Hematopoietic multipotent progenitor cell (in vitro differentiated cells): ENCODE measurements at places on chromosomes 16 and 17. TPM values are rescaled to one million over a fixed set of nuclear protein-coding genes. Genes with fewer than 3 reads are reported as not detected.

The KRT39 gene
- under 0.01 TPM for total RNA-seq

- no peak for DNase-seq
These were observed 90.9 kb downstream of the SDK2 start for GRCh38 chr17:73553311-73553710.

- no peak for DNase-seq
These were observed 6.8 kb downstream of the FHOD1 start for GRCh38 chr16:67240506-67240905.

DNA sequence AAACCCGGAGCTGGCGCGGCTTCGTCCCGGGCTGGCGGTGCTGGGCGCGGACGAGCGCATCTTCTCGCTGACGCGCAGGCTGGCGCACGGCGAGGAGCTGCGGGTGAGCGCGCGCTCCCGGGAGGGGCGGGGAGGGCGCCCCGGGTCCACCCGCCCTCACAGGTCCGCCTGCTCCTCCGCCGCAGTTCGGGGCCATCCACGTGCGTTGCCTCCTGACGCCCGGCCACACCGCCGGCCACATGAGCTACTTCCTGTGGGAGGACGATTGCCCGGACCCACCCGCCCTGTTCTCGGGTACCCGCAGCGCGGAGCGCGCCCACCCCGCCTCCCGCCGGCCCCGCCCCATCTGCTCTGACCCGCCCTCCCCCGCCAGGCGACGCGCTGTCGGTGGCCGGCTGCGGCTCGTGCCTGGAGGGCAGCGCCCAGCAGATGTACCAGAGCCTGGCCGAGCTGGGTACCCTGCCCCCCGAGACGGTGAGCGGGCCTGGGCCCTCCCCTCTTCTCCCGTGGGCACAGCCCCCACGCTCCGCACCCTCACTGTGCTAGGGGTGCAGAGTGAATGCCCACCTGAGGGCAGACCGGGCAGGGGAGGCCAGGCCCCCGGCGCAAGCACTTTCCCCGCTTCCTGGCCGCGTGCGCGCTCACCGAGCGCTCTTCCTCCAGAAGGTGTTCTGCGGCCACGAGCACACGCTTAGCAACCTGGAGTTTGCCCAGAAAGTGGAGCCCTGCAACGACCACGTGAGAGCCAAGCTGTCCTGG, 1.4 kb downstream of the HAGHL start:
- no peak for DNase-seq

DNA sequence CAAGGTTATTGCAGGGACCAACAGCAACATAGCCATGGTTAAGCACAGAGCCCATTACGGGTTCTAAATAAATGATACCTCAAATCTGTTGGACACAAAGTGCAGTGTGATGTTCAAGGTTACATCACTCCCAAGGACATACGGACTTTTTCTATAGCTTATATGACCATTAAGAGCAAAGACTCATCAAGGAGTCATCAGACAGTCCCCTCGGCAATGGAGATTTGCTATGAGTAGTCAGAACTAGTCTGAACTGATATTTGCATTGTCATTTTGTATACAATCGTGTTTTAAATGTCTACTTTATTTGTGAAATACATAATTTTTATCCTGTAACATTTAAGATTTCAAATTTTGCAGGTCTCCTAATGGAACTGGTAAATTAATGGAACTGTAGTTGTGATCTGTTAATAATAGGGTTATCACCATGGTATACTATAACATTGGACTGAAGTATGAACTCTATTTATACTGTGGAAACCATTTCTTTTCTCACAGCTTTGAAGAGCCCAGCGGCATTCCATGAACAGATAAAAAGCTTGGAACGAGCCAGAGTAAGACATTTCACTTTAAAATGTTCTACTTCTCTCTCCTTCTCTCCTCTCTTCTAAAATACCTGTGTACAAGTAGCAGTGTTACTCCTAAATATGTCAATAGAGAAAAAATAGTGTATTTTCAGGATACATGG, 140.9 kb downstream of the MRTFB start:
- no peak for DNase-seq

The EVI2B gene
- 20.7 TPM for total RNA-seq

DNA sequence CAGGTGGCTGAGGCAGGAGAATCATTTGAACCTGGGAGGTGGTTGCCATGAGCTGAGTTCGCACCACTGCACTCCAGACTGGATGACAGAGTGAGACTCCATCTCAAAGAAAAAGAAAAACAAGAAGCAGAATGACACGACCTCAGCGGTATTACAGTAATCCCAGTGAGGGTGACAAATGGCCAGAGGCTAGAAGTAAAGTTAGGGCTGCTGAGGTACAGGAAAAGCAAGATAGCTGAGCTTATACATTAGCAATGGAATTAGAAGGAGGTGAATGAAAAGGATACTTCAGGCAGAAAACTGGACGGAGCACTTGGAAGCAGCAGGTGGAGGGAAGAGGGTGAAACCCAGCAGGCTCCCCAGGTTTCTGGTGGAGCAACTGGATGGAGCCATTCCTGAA, 26.1 kb upstream of the AMZ2 start:
- no peak for DNase-seq

- no peak for DNase-seq
These were observed 2.2 kb upstream of the PDPK1 start for GRCh38 chr16:2535625-2536013.

The NPIPA2 gene
- total RNA-seq, result not detected

The VAMP2 gene
- 18.6 TPM for total RNA-seq

The TBC1D26 gene
- total RNA-seq, result not detected

GRCh38 chr17:69539274-69539673, 124.8 kb downstream of the MAP2K6 start:
- no peak for DNase-seq

DNA sequence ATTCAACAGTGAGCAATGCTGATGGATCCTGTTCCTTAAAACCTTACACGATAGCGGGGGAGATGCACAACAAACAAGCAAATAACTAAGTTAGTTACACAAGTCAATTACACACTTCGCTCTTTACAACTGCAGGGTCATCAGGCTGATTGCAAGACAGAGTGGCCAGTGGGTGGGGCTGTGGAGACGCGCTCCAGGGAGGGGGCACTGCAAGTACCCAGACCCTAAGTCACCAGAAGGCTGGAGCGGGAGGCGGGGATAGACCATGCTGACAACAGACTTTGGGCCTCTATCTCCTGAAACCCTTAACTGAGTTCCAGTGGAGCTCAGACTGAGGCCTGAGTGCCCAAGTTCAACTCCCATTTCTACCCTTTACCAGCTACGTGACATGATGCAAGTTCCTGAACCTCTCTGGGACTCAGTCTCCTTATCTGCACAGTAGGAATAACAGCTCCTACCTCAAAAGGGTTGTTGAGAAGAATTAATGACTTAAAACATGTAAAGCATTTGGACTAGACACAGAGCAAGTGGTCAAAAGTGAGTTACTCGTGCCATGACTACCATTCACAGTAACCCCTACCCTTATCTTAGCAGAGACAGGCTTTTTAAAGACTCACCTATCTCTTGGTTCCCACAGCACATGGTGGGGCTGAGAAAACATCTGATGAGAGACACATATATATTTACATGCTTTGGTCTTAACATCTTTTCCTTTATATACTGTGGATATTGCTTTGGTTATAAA, 10.4 kb downstream of the CPPED1 start:
- no peak for DNase-seq

DNA sequence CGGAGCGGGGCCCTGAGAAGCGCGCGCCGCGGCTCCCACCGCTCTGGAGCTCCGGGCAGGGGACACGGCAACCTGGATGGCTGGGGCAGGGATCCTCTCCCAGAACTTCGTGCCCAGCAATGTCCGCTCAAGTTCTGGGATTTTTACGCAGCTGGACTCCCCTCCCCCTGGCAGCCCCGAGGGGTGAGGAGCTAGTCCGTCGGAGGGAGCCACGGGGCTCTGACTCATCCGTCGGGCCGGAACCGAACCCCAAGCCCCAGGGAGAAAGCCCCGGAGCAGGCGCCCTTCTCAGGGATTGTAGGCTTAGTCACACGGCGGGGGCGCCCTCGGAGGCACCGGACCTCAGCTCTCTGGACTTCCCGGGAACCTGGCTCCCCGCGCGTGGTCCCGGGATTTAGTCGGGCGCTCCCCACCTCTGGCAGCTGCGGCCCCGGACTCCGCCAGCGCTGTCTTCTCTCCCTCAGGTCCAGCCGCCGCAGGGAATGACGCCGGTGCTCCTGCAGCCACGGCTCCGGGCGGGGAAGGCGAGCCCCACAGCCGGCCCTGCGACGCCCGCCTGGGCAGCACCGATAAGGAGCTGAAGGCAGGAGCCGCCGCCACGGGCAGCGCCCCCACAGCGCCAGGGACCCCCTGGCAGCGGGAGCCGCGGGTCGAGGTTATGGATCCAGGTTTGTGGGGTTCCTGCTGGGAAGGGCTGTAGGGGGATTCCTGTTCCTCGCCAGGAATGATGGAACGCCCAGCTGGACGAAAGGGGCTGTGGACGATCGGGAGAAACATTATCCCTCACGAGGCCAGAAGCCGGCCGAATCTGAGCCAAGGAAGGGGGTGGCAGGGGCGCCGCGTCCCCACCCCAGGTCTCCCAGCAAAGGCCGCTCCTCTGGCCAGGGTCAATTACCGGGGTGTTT, 830 bp downstream of the SPHK1 start:
- peak; percentile 36 for DNase-seq

DNA sequence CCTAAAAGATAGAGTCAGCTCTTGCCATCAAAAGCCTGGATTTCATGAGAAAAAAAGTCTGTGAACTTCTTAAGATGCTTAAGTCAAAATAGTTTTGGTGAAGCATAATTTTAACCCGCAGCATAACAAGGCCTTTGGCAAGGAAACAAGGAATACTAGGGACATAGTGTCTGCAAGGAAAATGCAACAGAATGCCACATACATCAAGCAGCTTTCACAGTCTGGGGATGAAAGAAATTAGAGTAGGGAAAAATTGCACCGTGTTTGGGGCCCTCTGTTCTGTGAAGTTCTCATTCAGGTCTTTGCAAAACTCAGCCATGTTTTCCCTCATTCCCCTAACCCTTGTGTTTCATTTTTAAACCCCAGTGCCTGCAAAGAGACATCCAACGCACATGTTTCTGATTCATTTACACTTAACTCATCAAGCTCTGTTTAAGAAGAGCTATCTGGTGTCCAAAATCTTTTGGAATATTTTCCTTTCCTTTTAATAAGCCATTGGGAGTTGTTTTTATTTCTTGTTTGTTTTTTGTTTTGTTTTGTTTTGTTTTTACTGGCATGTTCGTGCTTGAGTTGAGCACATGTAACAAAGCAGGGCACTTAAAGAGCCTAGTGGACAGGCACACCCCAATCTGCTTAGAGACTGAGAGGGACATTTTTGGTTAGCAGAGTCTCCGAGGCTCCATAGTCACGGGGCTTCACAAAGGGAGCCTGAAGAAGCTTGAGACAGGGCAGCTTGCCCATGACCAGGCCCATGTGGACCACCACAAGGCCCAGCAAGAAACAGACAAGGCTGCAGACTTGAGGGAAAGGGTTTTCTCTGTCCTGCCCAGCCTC, 116.5 kb downstream of the ANKFN1 start:
- no peak for DNase-seq

DNA sequence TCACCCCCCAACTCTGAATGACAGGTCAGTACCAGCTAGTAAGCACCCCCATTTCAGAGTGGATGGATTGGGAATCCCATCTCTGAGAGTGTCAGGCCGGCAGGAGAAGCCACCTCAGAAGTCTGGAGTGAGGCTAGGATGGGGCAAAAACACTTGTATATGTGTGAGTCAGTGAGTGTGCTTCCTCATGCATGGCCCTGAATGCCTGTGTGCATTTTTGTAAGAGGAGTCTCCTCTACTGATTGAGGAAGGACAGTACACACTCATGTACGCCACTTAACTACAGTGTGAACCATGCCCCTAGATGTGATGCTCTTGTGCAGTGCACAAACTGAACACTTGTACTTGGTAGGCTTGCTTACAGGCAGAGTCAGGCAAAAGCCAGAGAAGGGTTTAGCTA, 22.3 kb upstream of the NAGS start:
- no peak for DNase-seq

The GP1BA gene
- 2.2 TPM for total RNA-seq

The CFAP119 gene
- 9.2 TPM for total RNA-seq

The SLC5A10 gene
- total RNA-seq, result 0.81 TPM

GRCh38 chr17:78974635-78975591, 4.8 kb downstream of the LGALS3BP start:
- DNase-seq, result no peak

- no peak for DNase-seq
These were observed 179.4 kb downstream of the BANP start for GRCh38 chr16:88130681-88131080.

GRCh38 chr17:35942588-35943186, 826 bp downstream of the LYZL6 start:
- no peak for DNase-seq

The WDR81 gene
- total RNA-seq, result 59.0 TPM

The NOG gene
- 67.9 TPM for total RNA-seq

DNA sequence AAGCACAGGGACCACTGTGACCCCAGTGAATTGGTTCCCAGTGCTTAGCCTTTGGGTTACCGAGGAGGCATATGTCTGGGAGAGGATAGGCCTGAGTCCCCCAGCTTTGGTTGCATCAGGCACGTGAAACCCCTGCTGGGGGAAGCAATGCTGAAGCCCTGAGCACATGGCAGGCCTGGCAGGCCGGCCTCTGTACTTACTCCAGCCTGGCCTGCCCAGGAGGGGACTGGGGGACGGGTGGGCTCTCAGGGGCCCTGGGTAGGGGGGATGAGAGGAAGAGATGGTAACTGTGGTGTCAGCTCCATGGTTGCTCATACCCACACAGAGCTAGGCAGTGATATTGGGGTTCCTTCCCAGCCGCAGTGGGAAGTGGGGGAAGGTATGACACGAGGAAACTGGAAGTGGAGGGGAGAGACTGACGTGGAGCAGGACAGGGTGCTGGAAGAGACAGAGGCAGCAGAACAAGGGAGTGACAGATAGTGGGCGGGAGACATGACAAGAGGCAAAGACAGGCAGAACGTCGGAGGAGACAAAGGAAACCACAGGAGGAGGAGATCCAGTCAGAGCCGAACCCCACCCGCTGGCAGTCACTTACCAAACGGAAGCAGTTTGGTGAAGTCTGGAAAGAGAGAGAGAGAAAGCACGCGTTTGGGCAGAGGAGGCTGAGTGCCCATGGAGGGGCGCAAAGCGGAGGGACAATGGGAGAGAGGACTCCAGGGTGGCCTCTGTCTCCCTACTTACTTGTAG, 9.1 kb downstream of the TMEM208 start:
- DNase-seq, result no peak

The CDH5 gene
- 0.27 TPM for total RNA-seq

The GJD3 gene
- total RNA-seq, result 0.27 TPM

The HOXB1 gene
- total RNA-seq, result not detected

The SETD1A gene
- 10.8 TPM for total RNA-seq

The TLCD2 gene
- 0.54 TPM for total RNA-seq

DNA sequence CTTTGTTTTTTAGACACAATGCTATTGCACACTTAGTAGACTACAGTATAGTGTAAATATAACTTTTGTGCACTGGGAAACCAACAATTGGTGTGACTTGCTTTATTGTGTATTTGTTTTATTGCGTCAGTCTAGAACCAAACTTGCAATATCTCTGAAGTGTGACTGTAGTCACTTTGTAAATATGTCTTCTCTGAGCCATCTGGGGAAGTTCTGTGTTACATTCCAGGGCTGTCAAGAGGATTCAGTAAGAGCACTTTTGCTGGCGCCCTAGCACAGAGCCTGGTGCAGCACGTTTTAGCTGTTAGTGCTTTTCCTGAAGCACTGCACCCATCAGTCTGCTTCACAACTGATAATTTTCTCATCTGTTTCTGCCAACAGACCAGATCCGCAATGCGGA, 73.2 kb downstream of the NT5M start:
- DNase-seq, result no peak

GRCh38 chr17:8490256-8491023, 54.8 kb downstream of the NDEL1 start:
- DNase-seq, result no peak

The SOX8 gene
- under 0.01 TPM for total RNA-seq

The TP53TG3F gene
- not detected for total RNA-seq

- DNase-seq, result no peak
These were observed 20.9 kb downstream of the G6PC3 start for GRCh38 chr17:44091200-44091997.
